ENCODE measurements at places on chromosomes 6 and 20.

DNA sequence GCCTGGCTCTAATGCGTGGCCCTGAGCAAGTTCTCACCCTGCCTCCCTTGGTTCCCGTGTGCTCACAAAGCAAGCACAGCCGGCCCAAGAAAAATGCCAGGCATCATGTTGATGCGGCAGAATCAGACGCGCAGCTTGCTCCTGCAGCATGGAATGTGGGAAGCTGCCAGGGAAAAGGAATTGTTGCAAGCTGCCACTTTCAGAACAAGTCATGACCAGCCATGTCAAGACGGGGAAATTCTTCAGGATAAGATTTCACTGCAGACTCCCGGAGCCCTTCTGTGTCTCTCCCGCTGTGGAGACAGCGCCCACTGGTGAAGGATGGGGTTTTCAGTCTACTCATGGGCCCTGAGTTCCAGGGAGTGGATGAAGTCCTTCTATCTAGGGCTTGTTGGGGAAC lies 4.6 kb downstream of the DACT2 start:
- no peak for DNase-seq

DNA sequence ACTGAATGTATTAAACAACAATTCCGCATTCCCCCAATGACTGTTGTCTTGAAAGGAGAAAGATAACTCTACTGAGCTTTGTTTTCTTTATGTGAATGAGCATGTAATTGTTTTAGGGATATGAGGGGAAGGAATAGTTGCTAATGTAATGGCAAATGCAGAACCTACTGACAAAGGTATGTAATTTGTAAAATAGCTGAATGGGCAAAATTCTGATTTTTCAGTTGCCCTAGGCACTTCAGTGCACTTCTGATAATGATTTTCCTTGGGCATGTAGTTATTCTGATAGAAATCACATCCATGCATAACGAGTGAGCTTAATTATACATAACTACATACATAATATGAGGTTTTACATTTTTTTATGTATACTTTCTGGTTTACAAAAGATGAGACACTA lies 53.4 kb upstream of the FOXO3 start:
- DNase-seq: no peak

DNA sequence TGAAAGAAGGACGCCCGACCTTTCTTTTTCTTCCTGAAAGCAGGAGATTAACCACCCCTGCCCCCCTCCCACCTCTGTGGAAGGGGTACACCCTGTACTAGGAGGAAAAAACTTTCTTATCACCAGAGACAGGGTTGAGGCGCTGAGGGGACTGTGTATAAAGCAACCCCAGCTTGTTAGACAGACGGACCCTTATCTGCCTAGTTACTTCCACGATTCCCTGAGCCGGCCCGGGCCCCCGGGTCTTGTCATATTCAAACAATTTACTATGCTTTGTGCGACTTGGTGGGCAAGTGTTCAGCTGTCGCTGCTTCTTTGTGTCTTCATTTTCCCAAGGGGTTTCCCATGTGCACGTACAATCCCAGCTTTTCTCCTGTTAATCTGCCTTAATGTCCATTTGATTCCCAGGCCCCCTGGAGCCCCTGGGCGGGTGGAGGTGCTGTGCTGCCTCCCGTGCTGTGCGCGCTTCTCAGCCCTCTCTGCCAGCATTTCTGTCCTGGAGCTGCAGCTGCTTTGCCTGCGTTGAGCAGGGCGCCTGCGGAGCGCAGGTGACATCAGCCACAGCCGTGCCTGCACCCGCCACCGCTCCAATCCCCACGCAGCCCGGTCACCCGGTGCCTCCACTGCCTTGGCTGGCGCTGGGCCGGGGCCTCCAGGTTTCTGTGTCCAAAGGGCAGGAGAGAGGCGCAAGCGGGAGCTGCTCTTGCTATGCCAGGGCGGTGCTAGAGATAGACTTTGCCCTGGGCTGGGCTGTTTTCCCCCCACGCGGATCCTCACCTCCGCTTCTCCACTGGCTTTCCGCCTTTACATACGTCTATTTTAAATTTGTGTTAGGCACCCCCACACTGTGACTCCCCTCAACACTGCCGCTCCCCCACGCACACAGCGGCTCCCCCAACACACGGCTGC lies 96.2 kb downstream of the TTLL2 start:
- DNase-seq: no peak

DNA sequence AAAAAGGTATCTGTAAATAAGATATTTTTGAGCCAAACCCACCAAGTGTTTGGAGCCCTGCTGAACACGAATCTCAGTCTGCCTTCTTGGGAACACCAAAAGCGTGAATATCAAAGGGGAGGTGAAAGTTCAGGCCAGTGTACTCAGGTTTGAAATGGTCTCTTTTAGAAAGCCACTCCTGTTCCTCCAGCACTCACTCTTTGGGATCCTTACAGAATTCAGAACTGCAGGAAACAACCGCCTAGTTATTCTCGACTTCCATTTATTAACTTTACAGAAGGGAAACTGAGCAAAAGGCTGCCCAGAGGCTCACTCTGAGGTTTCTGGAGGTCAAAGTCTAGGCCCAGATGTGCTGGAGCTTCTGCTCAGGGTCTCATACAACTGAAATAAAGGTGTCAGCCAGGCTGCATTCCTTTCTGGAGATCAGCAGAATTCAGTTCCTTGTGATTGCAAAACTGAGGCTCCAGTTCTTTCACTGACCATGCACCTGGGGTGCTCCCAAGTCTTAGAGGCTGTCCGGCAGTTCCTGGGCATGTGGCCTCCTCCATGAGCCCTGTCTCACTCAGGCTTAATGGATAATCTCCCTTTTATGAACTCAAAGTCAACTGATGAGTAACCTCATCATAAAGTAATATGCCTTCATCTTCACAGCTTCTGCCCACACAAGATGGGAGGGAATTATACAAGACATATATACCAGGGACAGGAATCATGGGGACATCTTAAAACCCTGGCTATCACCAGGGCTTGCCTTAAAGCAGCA lies 65.5 kb upstream of the TNFAIP3 start:
- no peak for DNase-seq

- DNase-seq: no peak
These were observed 68.8 kb downstream of the GJA1 start for GRCh38 chr6:121504227-121504626.

DNA sequence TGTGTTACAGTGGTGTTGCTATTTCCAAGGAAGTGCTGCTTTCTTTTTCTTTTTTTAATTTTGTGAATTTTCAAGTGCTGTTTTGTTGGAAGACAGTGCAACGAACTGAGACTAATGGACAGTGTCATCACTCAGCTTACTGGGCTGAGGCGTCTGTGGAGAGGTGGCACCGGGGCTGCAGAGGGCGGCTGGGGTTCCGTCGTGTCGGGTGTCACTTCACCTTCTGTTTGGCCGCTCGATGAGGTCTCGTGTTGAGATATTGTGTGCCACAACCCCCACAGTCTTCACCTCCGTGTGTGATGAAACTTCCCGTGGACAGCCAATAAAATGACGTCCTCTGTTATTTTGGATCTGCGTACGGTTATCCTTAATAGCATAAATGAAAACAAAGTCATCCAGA lies 149.4 kb upstream of the SNX9 start:
- no peak for DNase-seq

GRCh38 chr6:23637296-23637695 lies 488.7 kb upstream of the NRSN1 start:
- no peak for DNase-seq

GRCh38 chr6:46715141-46715540 lies 20.0 kb downstream of the PLA2G7 start:
- DNase-seq: no peak

DNA sequence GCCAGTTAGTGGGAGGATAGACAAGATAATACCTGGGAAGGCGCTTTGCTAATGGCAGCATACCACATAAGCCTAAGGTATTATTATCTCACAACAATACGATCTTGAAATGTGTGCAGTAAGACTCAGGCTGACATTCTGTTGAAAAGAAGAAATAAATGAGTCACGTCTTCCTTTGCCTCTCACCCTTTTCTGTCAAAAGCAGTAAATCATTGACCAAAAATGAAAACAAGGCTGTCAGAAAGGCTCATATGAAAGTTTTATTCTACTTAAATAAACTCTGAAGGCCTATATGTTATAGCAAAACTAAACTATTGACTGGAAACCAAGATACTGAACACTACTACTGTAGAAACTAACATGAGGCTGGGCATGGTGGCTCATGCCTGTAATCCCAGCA lies 43.1 kb upstream of the IL20RA start:
- DNase-seq: no peak

GRCh38 chr6:13763740-13764381 lies 50.5 kb downstream of the MCUR1 start:
- DNase-seq: no peak

GRCh38 chr6:1395506-1395905 lies 6.1 kb downstream of the FOXF2 start:
- DNase-seq: no peak

DNA sequence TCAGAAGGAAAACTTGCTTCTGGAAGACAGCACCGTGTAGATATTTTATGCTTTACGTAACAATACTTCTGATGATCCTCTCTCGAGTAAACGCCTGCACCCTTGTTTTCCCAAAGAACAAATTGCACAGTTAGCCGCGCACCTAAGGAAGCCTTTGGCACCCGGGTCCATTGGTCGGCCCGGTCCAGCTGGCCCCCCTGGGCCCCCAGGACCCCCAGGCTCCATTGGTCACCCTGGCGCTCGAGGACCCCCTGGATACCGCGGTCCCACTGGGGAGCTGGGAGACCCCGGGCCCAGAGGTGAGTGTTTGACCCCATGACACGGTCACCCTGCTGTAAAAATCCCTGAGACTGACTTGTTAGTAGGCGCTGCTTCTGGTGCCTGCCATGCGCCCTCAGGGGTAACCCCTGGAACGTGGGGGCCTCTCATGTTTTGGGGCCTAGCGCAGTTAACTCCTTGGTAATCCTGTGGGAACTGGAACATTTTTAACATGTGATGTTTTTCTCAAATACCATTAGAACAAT lies 20.2 kb downstream of the COL9A3 start:
- DNase-seq: no peak

DNA sequence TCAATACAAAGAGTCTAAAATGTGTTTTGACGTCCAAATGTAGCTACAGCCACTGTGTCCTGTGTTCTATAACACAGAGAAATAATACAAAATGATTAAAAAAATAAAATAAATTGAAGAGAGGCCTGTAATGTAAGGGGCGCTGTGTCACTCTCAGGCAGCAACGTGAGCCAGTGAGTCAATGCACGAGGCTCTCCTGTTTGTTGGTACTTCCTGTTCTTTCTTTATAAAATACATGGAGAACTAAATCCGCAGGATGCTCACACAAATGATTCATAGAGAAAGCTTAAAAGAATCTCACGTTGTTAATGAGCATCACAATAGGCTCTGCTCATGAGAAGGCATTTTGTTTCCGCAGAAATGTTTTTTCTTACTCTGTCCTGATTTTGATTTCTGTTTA lies 635.0 kb upstream of the AGPAT4 start:
- no peak for DNase-seq

- DNase-seq: no peak
These were observed 68.1 kb downstream of the DLL1 start for GRCh38 chr6:170222498-170223471.

DNA sequence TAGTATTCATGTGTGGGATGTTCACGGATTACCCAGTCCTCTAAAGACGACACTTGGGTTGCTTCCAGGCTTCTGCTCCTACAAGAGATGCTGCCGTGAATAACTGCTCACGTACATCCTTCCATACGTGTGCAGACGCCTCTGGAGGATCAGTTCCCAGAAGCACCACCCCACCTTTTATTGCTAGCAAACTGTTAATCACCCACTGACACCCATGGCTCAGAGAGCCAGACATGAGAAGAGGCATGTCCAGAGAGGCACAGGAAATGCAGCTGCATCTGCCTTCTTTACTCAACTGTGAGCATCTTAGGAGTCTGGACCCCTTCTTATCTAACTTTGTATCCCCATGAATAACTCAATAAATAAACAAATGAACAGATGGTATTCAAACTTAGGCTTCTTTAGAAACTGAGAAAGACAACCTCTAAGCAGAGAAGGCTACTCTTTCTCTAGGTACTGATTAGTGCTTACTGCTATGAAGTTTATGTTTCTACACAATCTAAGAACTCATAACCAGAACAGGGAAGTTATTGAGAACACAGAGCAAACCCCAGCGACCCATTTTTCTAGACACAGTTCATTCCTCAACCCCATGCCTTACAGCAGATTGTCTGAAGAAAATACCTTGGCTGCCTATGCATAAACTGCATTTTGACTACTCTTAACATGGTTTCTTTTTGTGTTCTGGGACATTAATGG lies 228.7 kb upstream of the RREB1 start:
- DNase-seq: no peak

GRCh38 chr6:107308677-107309076 lies 150.7 kb downstream of the PDSS2 start:
- DNase-seq: no peak

- no peak for DNase-seq
These were observed 528.6 kb downstream of the PRKN start for GRCh38 chr6:162198925-162199324.

DNA sequence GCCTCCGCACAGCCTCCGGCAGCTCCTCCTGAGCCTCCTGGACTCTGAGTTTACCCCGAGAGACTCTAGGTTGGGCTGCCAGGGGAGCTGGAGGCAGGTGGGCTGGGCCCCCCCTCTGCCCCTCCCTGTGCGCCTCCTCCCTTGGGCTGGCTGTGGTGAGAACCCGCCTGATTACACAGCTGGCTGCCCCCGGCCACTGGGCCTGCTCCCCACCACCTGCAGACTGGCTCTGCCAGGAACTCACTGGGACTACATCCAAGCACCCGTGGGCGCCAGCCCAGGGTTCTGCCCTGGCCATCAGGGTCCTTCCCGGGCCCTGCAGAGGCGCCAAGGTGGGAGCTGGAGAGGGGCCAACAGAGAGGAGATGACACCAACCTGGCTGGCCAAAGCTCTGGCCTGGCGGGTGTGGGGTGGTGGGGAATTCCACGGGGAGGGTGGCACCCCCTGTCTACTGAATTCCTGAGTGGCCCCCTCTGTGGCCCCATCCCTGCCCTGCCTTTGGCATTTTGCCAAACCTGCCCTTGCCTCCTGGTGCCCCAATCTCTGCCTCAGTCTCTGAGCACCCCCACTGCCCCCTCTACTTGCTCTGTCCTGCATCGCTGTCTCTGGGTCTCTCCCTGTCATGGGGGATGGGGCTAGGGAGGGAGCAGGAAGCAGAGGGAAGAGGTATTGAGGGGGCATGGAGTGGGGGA lies 21.9 kb upstream of the CDH22 start:
- DNase-seq: no peak

GRCh38 chr20:44231713-44232468 lies 15.2 kb upstream of the GDAP1L1 start:
- no peak for DNase-seq

DNA sequence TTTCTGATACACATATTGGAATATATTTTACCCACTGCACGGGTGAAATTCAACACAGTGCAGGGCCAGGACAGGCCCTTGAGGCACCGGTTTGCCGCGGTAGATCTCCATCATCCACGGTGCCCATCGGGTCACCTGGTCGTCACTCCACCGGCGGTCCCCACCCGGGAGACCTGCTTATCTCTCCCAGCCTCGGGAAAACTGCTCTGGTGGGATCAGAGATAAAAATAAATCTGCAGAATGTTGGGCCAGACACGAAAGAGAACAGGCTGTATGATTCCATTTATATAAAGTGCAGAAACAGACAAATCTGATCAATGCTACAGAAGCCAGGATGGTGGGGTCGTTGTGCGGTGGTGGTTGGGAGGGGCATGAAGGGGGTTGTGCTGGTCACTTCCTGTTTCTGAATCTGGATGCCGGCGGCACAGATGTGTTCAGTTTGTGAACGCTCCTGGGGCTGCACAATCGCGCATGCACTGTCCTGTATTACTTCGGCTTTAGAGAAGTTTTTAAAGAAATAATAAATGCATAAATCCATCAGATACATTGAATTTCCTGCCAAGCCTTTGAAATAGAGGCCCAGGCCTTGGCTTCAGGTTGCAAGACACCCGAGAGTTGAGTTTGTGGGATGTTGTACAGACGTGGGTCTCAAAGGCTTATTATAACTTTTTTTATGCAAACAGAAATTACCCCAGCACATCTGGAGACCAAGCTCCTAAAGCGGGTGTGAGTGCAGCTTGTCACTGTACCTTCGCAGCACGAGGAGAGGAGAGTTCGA lies 54.3 kb downstream of the ANKRD60 start:
- DNase-seq: no peak
